Small intestine (tissue), 16 donors: ENCODE measurements at places on chromosomes 1 and 21.

- DNase-seq: no peak
Measured at GRCh38 chr1:161176468-161177111, 717 bp downstream of the B4GALT3 start.

DNA sequence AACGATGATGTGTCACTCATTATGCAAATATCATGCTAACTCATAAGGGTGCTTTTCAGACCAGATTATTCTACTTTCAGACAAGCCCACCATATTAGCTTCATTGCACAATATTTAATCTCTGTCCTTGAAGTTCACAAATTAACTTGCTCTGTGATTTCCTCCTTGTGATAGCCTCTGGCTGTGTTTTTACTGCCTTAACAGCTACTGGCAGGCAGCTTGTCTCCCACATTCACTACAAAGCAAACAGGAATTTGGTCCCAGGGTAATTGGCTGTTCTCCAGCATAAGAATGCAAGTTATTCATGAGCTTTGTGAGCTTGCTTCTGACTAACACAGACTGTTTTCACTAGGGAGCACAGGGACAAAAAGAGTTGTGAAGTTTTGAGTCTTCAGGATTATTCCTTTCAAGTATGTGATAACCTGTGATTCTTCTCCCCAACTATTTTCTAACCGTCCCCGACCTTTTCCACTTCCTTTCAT, 87.9 kb upstream of the HMCN1 start:
- peak; percentile 97 for DNase-seq

DNA sequence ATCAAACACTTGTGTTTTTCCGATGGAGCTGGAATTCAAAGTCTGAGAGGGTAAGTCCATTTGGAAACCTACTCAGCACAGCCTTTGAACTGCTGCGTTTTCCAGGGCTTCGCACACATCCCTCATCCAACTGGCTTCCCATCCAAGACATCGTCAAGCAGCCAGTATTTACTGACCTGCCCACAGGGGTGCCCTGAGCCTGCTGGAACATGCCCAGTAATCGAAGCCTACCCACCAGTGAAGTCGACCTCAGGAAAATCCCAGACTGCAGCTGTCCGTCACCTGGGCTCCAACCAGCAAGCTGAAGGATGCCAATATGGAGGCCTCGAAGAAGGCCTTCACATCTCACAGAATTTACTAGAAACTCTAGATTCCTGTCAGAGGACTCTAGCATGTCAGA, 261.6 kb downstream of the PLPP3 start:
- DNase-seq: no peak

DNA sequence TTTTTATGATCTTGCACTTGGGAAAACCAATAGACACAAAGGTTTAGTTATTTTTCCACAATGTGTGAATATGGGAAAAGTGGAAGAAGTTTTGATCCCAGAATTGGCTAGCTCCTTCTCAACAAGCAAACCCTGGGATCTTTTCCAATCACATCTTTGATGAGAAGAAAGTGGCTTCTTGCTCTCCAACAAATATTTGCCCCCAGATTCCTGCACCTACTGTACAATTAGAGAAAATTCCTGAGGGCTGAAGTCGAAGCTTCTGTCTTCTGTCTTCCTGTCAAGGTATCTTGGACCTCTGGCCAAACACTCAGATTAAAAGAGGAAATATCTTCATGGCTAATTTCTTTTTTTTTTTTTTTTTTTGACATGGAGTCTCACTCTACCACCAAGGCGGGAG, 113.1 kb upstream of the SLC45A1 start:
- DNase-seq: no peak

DNA sequence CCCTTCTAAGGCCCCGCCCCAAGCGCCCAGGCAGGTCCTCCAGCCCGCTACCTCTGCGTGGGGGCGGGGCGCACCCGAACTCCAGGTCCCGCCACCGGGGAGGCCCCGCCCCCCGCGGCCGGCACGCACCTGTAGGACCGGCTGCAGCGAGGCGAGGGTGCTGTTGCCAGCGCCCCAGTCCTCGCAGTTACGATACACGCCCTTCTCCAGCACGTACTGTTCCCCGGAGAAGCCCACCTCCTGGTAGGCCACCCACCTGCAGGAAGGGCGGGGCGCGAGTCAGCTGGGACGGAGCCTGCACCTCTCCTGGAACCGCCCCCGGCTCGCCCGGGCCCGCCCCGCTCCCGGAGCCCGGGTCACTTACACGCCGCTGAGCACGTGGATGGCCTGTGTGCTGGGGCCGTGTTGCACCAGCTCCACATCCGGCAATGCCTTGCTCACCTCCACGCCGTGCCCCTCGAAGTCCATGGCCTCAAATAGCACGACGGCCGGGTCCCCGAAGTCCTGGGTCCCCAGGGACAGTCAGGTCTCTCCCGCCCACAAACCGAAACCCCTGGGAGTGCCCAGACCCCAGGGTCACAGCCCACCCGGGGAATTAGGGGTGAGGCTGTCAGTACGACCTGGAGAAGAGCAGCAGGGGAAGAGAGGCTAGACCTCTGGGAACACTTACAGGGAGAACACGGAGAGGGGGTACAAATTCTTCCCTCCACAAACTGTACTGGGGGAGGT, 17.3 kb downstream of the CRYBG2 start:
- DNase-seq: peak; percentile 92

GRCh38 chr1:72010094-72010431, 272.3 kb downstream of the NEGR1 start:
- no peak for DNase-seq

GRCh38 chr1:40004857-40005256, 35.7 kb upstream of the CAP1 start:
- DNase-seq: no peak

- DNase-seq: peak; percentile 51
Measured at GRCh38 chr1:94022471-94023189, 98.3 kb downstream of the ABCA4 start.

DNA sequence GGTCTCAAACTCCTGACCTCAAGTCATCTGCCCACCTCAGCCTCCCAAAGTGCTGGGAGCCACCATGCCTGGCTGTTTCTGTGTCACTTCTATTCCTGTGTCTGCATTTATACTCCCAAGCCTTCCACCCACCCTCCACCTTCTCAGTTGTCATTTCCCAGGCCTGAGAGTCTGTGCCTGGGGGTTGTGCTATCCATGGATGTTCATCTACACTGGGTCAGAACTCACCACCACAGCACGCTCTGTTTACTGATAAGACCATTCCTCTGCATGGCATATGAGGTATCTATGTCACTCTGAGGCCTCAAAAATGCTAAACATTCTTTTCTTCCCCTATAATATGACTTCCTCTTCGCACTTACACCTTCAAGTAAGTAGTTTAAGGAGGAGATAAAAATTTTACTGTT, 6.1 kb downstream of the NENF start:
- no peak for DNase-seq

GRCh38 chr1:229641306-229641705, 15.3 kb downstream of the URB2 start:
- no peak for DNase-seq

- no peak for DNase-seq
Measured at GRCh38 chr1:101238031-101238628, 1.3 kb downstream of the S1PR1 start.
